ENCODE measurements at places on chromosomes 1 and 21. TPM values are rescaled to one million over a fixed set of nuclear protein-coding genes. Genes with fewer than 3 reads are reported as not detected.

DNA sequence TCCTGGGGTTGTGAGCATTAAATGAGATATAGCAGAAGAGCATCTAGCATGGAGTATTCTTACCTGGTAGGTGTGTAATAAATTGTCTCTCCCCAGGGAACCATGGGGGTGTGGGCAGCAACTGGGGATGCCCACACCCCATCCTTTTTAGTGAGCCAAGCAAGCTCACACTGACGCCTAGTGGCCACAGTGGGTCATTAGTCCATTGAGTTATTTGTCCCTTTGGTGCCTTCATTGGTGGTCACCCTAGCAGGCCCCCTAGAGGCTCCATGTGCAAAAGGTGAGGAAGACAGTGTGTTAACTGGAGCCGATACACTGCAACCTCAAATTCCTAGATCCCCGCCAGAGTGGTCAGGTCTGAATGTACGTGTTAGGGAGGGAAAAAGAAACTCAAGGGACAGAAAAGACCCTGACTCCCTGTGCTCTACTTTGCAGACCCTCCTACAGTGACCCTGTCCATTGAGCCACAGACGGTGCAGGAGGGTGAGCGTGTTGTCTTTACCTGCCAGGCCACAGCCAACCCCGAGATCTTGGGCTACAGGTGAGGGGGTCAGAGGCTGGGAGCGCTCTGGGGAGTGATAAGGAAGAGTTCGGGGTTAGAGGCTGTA, 93.3 kb upstream of the CD1D start:
- peaks cover 57% of the 10 kb centered on the region for H3K36me3 ChIP-seq
- H3K4me3 ChIP-seq: no peak overlapping the region
- peak; percentile 74 for DNase-seq
- no peaks in the 10 kb centered on the region for H3K4me1 ChIP-seq

DNA sequence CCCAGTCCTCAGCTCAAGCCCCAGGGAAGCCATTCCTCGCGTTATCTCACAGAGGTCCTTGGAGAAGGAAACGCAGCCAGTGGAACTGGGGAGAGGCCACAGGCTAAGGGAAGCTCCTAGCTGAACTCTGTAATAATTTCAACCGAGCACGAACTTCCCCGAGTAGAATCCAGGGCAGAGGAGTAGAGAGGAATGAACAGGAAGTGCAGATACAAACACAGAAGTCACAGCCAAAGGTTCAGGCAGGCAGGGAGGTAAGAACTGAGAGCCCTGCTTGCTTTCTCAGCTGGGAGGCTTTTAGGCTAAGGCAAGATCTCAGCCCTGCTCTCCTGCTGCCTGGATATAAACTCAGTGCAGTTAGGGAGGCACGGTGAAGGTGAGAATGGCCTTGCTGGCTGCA, 23.7 kb downstream of the WARS2 start:
- DNase-seq: no peak
- H3K4me1 ChIP-seq: peaks cover 23% of the 10 kb centered on the region
- peak overlapping the region; percentile 86 for H3K27ac ChIP-seq
- H3K36me3 ChIP-seq: peaks cover 14% of the 10 kb centered on the region

GRCh38 chr1:9107136-9107535, 21.8 kb downstream of the GPR157 start:
- H3K4me3 ChIP-seq: no peak overlapping the region
- H3K36me3 ChIP-seq: peaks cover 17% of the 10 kb centered on the region
- H3K27me3 ChIP-seq: no peaks in the 10 kb centered on the region
- H3K4me1 ChIP-seq: peaks cover 10% of the 10 kb centered on the region
- no peak for DNase-seq

- no peak for DNase-seq
- H3K36me3 ChIP-seq: no peaks in the 10 kb centered on the region
- H3K4me3 ChIP-seq: no peak overlapping the region
- no peaks in the 10 kb centered on the region for H3K27me3 ChIP-seq
Measured at GRCh38 chr1:116820369-116820768, 66.1 kb downstream of the CD2 start.

DNA sequence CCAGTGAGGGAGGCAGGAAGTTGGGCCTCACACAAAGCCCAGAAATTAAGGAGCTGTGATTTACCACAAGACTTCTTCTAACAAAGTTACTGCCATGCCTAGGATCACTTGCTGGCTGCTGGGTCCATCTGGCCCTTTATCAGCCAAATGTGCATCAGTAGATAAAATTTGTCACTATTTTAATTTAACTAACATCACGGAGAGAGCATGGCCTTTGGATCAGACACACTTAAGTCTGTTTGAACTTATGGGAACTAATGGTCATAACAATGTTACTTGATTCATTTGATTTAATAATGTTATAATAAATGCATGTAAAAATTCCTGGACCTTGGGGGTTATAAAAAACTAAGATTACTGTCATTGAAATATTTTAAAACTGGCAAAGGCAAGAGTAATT, 67.2 kb upstream of the CCDC190 start:
- H3K27ac ChIP-seq: peak overlapping the region; percentile 37
- H3K36me3 ChIP-seq: no peaks in the 10 kb centered on the region
- no peak for DNase-seq
- no peaks in the 10 kb centered on the region for H3K27me3 ChIP-seq
- peaks cover 67% of the 10 kb centered on the region for H3K4me1 ChIP-seq

- no peaks in the 10 kb centered on the region for H3K27me3 ChIP-seq
- no peak overlapping the region for H3K4me3 ChIP-seq
- H3K36me3 ChIP-seq: peaks cover 7% of the 10 kb centered on the region
- H3K4me1 ChIP-seq: peaks cover 7% of the 10 kb centered on the region
- no peak overlapping the region for H3K27ac ChIP-seq
- peak; percentile 80 for DNase-seq
Measured at GRCh38 chr1:17606826-17607440, 67.4 kb downstream of the ARHGEF10L start.

GRCh38 chr1:38006008-38006828, 904 bp upstream of the FHL3 start:
- H3K4me1 ChIP-seq: peaks cover 22% of the 10 kb centered on the region
- peak overlapping the region; percentile 66 for H3K4me3 ChIP-seq
- no peaks in the 10 kb centered on the region for H3K27me3 ChIP-seq
- DNase-seq: no peak
- H3K36me3 ChIP-seq: no peaks in the 10 kb centered on the region

DNA sequence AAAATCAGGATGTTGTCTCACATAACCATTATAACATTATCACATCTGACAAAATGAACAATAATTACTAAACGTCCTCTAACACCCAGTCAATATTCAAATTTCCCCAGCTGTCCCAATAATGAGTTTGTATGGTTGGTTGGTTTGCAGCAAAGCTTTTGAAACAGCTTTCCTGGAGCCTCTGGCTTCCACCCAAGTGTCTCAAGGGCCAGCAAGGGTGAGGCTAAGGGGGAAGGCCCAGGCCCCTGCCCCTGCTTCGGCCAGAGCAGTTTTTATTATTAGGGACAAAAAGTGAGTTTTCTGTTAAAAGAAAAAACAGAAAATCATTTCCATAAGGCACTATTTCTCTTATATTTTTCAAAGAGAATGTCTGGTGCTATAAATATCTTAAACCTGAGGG, 19.1 kb upstream of the AVPR1B start:
- no peak for DNase-seq
- H3K4me1 ChIP-seq: no peaks in the 10 kb centered on the region
- H3K27me3 ChIP-seq: peaks cover 24% of the 10 kb centered on the region
- H3K27ac ChIP-seq: no peak overlapping the region
- no peaks in the 10 kb centered on the region for H3K36me3 ChIP-seq
- no peak overlapping the region for H3K4me3 ChIP-seq

GRCh38 chr1:193545171-193545570, 358.8 kb upstream of the B3GALT2 start:
- no peaks in the 10 kb centered on the region for H3K27me3 ChIP-seq
- H3K4me3 ChIP-seq: no peak overlapping the region
- no peak overlapping the region for H3K27ac ChIP-seq
- H3K4me1 ChIP-seq: peaks cover 7% of the 10 kb centered on the region
- no peak for DNase-seq
- no peaks in the 10 kb centered on the region for H3K36me3 ChIP-seq

DNA sequence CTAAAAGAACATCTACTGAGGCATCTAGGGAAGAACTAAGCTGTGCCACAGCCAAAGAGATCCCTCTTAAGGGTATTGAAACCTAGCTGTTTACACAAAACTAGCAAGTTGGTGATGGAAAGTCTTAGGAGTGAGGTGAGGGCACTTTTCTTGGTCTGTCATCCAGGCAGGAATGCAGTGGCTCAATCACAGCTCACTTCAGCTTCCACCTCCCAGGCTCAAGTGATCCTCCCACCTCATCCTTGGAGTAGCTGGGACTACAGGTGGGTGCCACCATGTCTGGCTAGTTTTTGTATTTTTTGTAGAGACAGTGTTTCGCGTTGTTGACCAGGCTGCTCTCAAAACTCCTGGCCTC, 2.4 kb downstream of the PLEKHO1 start:
- peak overlapping the region; percentile 92 for H3K4me3 ChIP-seq
- peak overlapping the region; percentile 93 for H3K27ac ChIP-seq
- H3K27me3 ChIP-seq: no peaks in the 10 kb centered on the region

GRCh38 chr1:218585511-218586184, 240.5 kb downstream of the TGFB2 start:
- H3K4me3 ChIP-seq: no peak overlapping the region
- H3K27me3 ChIP-seq: no peaks in the 10 kb centered on the region
- H3K27ac ChIP-seq: peak overlapping the region; percentile 86
- no peak for DNase-seq

- DNase-seq: no peak
- H3K27me3 ChIP-seq: peaks cover 3% of the 10 kb centered on the region
- no peak overlapping the region for H3K27ac ChIP-seq
- no peaks in the 10 kb centered on the region for H3K36me3 ChIP-seq
- no peaks in the 10 kb centered on the region for H3K4me1 ChIP-seq
Measured at GRCh38 chr1:37461698-37462436, 12.5 kb upstream of the ZC3H12A start.

DNA sequence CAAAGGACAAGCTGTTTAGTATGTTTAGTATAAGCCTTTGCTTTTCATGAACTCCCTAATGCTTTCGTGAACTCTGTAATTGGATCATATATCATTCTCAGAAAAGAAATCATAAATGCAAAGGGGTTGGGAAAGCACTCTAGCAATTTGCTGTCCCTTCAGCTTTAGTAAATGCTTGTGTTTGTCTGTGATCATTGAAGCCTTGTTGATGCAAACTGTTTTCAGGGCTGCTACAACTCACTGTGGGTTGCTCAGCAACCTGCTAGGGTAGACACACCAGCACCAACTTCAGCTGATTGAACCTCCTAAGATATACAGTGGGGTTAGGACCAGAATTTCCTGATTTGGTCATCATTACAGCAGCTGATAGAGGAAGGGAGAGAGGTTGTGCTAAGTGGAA, 95.0 kb downstream of the SGIP1 start:
- no peaks in the 10 kb centered on the region for H3K27me3 ChIP-seq
- DNase-seq: no peak
- no peaks in the 10 kb centered on the region for H3K36me3 ChIP-seq
- peaks cover 34% of the 10 kb centered on the region for H3K4me1 ChIP-seq
- no peak overlapping the region for H3K4me3 ChIP-seq

DNA sequence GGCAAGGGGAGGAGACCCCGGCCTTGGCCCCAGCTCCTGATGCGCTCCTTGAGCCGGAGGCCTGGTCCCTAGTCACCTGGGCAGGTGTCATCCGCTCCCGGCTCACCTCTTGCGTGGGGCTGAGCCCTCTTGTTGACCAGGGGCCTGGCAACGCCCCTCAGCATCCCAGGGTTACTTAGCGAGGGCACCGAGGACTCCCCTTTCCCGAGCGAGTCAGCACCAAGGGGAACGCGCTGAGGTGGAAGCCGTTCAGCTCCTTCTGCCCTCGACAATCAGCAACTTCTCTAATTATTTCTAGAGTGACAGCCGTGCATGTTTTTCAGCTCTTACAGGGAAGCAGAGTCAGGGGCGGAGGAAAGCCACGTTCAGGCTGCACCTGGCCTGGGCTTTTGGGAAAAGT, 522 bp downstream of the SLC45A1 start:
- peaks cover 35% of the 10 kb centered on the region for H3K4me1 ChIP-seq
- H3K27ac ChIP-seq: no peak overlapping the region
- H3K4me3 ChIP-seq: peak overlapping the region; percentile 62
- no peak for DNase-seq

- DNase-seq: no peak
- H3K27ac ChIP-seq: no peak overlapping the region
- H3K36me3 ChIP-seq: peaks cover 2% of the 10 kb centered on the region
- H3K27me3 ChIP-seq: no peaks in the 10 kb centered on the region
- no peak overlapping the region for H3K4me3 ChIP-seq
- H3K4me1 ChIP-seq: peaks cover 15% of the 10 kb centered on the region
Measured at GRCh38 chr21:45039317-45040156, 34.8 kb upstream of the ADARB1 start.

- no peaks in the 10 kb centered on the region for H3K36me3 ChIP-seq
- H3K27me3 ChIP-seq: no peaks in the 10 kb centered on the region
- no peak overlapping the region for H3K4me3 ChIP-seq
- DNase-seq: no peak
Measured at GRCh38 chr1:44700573-44700972, 26.1 kb downstream of the ARMH1 start.

DNA sequence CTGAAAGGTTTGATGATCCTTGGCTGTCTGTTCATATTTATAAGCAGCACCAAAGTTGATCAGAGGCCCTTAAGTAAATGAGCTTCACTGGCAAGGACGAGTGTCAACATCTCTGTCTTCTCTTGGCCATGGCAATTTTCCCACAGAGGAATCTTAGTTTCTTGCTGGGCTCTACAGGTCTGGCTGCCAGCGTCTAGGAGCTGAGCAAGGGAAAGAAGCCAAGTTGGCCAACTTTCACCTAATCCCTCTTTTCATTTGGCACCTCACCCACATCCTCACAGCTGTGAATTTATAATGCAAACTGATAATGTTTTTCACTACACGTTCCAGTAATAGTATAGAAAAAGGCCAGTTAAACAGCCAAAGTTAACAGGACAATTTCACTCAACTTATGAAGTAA, 99.0 kb upstream of the LBR start:
- no peaks in the 10 kb centered on the region for H3K27me3 ChIP-seq
- H3K4me1 ChIP-seq: peaks cover 3% of the 10 kb centered on the region
- no peak for DNase-seq
- peaks cover 5% of the 10 kb centered on the region for H3K36me3 ChIP-seq
- no peak overlapping the region for H3K4me3 ChIP-seq

DNA sequence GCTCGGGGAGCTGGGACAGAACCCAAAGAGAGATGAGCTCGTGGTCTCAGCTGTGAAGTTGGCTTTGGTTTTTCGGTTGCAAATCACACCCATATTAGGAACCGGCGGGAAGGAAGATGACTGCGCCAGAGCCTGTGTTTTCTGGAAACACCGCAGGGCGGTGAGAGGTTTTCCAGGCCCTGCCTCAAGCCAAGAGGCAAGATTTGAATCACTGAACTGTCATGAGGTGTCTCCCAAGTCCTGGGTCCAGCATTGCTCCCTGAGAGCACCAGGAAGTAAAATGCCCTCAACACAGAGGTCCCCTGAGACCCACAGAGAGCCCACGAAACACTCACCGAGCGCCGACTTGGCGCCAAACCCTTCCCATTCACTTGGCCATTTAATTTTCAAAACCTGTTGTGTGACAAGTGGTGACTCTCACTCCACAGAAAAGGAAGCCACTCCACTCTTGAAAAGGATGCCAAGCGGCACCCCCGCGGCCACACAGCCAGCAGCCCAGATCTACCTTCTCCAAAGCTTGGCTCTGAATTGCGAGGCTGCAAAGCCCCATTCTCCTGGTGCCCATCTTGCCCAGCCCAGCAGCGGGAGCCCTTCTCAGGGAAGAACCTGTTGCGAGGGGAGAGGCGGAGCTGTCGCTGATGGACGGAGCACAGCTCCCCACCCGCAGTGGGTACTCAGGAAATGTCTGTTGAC, 99.0 kb upstream of the RUNX3 start:
- no peaks in the 10 kb centered on the region for H3K36me3 ChIP-seq
- H3K4me1 ChIP-seq: no peaks in the 10 kb centered on the region
- no peak for DNase-seq
- H3K27me3 ChIP-seq: peaks cover 24% of the 10 kb centered on the region
- H3K4me3 ChIP-seq: no peak overlapping the region
- no peak overlapping the region for H3K27ac ChIP-seq

Gene RIMKLA
- total RNA-seq: 0.31 TPM

Gene SUSD4
- 0.49 TPM for total RNA-seq

Gene ISG15
- 139 TPM for total RNA-seq

Gene TDRD5
- not detected for total RNA-seq

Gene YRDC
- total RNA-seq: 21.2 TPM

Gene OR2M3
- total RNA-seq: not detected

Gene PANK4
- 45.4 TPM for total RNA-seq

All from mesothelial cell of epicardium (in vitro differentiated cells).